ENCODE measurements at places on chromosomes 5 and 9. TPM values are rescaled to one million over a fixed set of nuclear protein-coding genes. Genes with fewer than 3 reads are reported as not detected.

Gene WWC1
- total RNA-seq, result 13.7 TPM

Gene FOXD4
- 0.77 TPM for total RNA-seq

Gene OR1J2
- total RNA-seq, result not detected

Gene DNAI1
- 1.9 TPM for total RNA-seq

Gene C9
- not detected for total RNA-seq

Gene FOXD4L6
- 0.48 TPM for total RNA-seq

Gene IFNA21
- not detected for total RNA-seq

Gene MXD3
- 36.9 TPM for total RNA-seq

Gene NEUROG1
- total RNA-seq, result 7.3 TPM

Gene HRH2
- 1.7 TPM for total RNA-seq

Gene IRGM
- total RNA-seq, result not detected

Measured in neural crest cell (in vitro differentiated cells).